ENCODE measurements at places on chromosomes 3 and 15. TPM values are rescaled to one million over a fixed set of nuclear protein-coding genes. Genes with fewer than 3 reads are reported as not detected.

The FEZF2 gene
- total RNA-seq = not detected

The GOLGA6L1 gene
- not detected for total RNA-seq

The TRPM1 gene
- total RNA-seq = not detected

The STAB1 gene
- 339 TPM for total RNA-seq

The ROPN1 gene
- total RNA-seq = not detected

The KBTBD12 gene
- 7.6 TPM for total RNA-seq

The SLC22A13 gene
- total RNA-seq = 1.3 TPM

The SLC28A2 gene
- total RNA-seq = not detected

The PTX3 gene
- total RNA-seq = 68.2 TPM

The MAN2C1 gene
- 198 TPM for total RNA-seq

The MASP1 gene
- 6.0 TPM for total RNA-seq

The CCR9 gene
- total RNA-seq = not detected

The RTP2 gene
- total RNA-seq = not detected

DNA sequence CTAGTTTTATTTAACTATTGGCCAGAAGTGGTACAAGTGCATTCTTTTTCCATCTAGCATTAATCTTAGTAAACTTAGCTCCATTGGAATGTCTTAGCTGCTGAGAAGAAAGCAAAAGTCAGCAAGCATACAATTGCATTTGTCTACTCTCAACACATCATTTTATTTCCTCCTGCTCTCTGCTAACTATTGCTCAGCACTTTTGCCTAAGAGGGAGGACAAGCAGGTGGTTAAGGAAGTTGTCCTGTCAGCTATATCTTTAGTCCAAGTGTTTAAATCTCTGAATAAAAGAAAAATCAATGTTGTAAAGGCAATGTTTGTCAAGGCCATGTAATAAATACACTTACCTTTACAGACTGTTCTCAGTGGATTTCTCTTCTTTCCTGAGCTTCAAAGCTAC, 51.0 kb downstream of the FHIT start:
- no peak for DNase-seq

DNA sequence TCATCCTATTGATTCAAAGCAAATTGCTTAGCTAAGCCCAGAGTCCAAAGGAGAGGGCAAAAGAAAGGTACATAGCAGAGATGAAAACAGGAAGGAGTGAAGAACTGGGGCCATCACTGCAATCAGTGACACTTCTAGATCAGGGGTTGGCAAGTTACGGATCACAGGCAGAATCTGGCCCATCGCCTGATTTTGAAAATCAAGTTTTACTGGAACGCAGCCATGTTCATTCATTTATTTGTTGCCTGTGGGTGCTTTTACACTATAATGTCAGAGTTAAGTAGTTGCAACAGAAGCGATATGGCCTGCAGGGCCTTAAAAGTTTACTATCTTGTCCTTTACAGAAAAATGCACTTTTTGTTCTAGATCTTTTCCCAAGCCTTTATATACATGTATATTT, 271.7 kb upstream of the TOPAZ1 start:
- DNase-seq = no peak

DNA sequence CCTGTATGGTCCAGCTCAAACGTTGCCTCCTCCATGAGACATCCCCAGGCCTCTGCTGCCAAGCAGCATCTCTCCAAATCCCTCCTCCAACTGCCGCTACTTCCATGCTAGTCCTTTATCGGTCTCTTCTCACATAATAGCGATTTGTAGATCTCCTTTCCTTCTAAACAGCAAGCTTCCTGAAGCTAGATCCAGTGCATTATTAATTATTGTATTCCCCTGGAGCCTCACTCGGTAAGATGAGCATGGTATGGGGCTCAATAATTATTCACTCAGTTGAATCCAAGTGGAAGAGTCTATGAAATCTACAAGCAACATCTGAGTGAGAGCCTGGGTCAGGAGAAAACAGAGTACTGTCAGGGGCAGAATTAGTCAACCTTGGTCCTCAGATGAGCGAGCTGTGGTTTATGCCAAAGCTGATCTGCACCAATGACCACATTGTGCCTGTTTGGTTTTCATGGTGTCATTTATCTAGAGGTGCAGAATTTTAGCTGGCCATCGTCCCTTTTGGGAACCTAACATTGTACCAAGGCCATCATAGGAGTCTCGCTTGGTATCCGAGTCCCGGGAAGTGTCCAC, 93.8 kb upstream of the UBE2E1 start:
- DNase-seq = no peak

GRCh38 chr3:101643861-101644613, 32.9 kb downstream of the ZBTB11 start:
- no peak for DNase-seq

GRCh38 chr3:197811343-197811742, 20.3 kb downstream of the LRCH3 start:
- no peak for DNase-seq

- no peak for DNase-seq
Observed at GRCh38 chr3:120661106-120661905, 20.7 kb downstream of the HGD start.

DNA sequence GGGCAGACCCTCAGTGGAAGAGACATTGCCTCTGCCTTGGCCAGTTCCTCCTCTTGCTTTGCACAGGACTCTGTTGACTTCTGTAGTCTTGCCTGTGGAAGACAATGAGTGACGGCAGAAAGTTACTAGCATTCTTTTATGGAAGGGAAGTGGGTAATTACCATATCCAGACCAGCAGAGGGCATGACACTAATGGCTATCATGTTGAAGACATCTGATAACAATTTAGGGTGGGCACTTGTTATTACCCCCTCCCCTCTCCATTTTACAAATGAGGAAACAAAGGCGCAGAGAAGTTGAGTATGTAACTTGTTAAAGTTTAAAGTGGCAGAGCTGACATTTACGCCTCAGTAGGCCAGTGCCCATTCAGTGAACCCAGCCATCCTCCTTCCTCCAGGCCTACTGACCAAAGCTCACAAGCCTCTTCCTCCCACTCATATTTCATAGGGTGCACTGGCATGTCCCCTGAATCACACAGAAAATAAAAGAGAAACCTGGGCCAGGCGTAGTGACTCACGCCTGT, 48.2 kb upstream of the FMN1 start:
- no peak for DNase-seq

GRCh38 chr3:172210355-172210754, 171.0 kb downstream of the FNDC3B start:
- DNase-seq = no peak

DNA sequence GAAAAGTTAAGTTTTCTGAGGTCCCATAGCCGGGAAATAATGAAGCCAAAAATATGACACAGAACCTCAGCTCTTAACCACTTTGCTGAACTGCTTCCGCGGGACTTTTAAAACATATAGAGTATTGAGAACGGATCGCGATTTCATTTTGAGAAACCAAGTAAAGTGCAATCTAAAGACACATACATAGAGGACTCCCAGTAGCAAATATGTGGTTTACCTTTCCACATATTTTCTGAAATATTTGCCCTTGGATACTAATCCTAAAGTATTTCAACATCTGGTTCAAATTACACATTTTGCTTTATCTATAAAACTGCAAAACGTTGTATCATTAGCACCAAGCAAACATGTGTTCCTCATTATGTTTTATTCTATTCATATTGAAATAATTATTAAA, 776.5 kb downstream of the ROBO2 start:
- DNase-seq = no peak

DNA sequence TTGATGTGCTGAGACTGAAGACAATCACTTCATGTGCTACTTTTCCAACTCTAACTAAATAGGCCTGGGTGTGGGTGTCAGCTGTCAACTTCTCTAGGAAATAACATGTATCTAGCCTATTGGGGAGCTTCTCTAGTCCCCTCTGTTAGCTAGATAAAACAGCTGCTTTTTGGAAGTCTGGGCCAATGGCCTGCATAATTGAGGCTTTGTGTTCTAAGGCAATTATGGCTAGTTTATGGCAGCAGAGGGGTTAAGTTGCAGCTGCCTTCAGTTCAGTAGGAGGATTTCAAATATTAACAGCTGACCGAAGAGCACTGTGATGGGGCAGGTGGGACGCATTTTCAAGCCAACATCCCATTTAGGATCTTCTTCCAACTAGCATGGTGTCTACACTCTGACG, 6.4 kb downstream of the COL8A1 start:
- DNase-seq = no peak

DNA sequence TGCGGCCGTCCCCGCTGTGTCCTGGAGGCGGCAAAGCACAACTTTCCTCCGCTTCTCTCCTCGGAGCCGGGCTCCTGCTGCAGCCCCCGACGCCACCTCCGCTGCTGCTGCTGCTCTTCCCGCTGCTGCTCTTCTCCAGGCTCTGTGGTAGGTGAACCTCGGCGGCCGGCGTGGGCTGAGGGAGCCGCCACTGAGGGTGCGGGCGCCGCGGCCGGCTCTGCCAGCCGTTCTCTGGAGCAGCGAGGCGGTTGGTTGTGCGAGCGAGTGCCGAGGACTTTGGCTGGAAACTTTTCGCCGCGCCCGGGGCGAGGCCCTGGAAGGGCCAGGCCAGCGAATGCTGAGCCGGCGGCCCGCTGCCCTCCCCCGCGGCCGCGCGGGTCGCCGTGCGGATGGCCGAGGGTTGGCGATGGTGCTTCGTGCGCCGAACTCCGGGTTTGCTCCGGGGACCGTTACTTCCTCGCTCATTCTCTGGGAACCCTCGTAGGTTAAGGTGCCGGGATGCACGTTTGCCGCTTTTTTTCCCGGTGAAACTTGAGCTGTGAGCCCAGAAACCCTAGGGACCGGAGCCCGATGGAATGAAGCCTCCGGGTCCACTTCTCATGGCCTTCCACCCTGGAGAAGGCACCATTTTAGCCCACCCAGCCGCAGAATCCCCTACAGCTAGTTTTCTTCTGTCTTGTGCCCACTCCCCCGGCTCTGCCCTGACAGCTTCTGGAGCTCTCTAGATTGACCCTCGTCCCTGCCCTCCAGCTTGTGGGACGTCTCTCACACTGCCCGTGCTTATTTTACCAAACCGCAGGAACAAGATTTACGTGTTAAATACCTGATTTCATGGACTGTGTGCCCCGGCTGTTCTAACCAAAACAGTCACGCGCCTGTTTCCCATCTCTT, 660 bp downstream of the NECTIN3 start:
- peak; percentile 83 for DNase-seq

DNA sequence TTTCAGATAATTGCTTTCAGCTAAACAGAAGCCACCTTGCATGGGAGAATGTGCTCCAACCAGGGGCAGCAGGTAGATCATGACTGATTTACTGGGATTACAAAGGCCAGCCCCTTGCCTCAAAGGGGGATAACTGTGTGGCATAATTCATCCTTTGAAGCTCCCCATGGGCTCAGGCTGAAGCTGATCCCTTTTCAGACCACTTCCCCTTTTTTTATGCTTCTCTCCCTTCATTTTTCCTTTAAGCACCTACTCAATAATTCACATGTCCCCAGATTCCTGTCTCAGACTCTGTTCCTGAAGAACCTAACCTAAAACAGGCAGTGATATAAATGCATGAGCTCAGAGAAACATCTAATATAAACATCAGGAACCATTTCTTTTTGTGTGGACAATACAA, 8.2 kb upstream of the MYRIP start:
- DNase-seq = no peak

- no peak for DNase-seq
Observed at GRCh38 chr15:74892313-74892712, 2.5 kb downstream of the MPI start.

- no peak for DNase-seq
Observed at GRCh38 chr3:188829576-188829975, 342.2 kb upstream of the TPRG1 start.

GRCh38 chr15:62390791-62391640, 225.9 kb upstream of the C2CD4B start:
- DNase-seq = peak; percentile 84

DNA sequence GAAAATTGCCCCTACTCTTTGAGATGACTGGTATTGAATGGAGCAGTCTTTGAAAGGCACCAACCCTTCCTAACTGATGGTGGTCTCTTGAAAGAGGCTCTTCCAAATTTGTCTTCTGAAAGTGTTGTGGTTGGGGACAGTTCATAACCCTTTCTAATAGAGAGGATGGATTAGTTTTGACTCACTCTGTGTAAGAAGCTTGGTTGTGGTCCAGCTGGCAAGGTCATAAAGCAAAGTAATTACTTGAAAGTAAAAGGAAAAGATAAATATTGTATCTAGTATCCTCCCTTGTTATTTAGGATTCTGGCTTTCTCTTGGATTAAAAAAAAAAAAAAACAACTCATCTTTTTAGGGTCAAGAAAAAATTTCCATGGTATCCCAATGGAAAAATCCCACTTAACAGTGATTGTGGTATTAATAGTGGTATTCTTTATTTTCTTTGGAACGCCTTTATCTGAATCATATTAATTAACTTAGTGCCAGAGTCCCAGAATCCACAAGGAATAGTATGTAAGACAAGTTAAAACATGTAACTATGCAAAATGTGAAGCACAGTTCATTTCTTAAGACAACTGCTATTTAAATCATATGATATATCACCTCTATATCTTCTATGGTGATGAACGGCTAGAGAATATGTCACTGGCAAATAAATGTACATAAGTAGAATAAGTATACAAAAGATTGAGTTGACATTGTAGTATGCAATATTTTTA, 469.3 kb upstream of the CDIN1 start:
- peak; percentile 62 for DNase-seq

DNA sequence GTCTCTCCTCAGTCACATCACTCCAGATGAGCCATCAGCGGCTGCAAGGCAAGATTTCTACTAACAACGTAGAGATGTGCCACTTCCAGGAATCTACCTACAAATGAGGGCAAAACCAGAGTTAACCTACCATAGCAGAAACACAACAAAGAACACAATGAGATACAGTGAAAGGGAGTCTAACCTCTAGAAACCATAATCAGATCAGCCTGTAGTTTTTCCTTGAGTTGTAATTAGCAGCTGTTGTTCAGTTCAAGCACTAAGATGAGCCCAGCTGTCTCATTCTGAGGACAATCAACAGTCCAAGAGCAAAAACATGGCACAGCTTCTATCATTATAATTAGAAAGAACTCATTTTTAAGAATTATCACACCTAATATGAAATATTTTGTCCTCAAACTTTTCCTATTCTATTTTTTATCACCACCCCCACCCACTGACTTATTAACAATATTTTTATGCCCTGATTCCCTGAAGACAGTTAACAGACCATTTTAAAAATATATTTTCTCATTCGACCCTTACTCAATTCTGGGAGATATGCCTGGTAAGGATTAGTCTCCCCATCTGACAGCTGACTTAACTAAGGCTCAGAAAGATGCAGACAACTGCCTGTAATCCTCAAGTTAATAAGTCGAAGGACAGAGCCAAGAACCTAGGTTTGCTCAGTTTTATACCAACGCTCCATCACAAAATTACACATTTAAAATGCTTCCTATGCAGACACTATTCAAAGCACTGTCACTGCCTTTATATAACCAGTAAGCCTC, 50.1 kb downstream of the MAGI1 start:
- DNase-seq = no peak

- no peak for DNase-seq
Observed at GRCh38 chr3:45938043-45938435, 5.2 kb upstream of the CXCR6 start.

- no peak for DNase-seq
Observed at GRCh38 chr3:45020534-45020933, 5.6 kb upstream of the CLEC3B start.
